CD4-positive, alpha-beta T cell treated with Interleukin-15 for 1 hour (primary cell): ENCODE measurements at places on chromosomes 11 and 22.

- DNase-seq, result peak; percentile 70
Observed at GRCh38 chr11:35148163-35148837, 9.3 kb downstream of the CD44 start.

- DNase-seq, result no peak
Observed at GRCh38 chr11:22006901-22007300, 186.0 kb upstream of the ANO5 start.

GRCh38 chr11:88246696-88247095 is 71.5 kb upstream of the RAB38 start:
- no peak for DNase-seq

DNA sequence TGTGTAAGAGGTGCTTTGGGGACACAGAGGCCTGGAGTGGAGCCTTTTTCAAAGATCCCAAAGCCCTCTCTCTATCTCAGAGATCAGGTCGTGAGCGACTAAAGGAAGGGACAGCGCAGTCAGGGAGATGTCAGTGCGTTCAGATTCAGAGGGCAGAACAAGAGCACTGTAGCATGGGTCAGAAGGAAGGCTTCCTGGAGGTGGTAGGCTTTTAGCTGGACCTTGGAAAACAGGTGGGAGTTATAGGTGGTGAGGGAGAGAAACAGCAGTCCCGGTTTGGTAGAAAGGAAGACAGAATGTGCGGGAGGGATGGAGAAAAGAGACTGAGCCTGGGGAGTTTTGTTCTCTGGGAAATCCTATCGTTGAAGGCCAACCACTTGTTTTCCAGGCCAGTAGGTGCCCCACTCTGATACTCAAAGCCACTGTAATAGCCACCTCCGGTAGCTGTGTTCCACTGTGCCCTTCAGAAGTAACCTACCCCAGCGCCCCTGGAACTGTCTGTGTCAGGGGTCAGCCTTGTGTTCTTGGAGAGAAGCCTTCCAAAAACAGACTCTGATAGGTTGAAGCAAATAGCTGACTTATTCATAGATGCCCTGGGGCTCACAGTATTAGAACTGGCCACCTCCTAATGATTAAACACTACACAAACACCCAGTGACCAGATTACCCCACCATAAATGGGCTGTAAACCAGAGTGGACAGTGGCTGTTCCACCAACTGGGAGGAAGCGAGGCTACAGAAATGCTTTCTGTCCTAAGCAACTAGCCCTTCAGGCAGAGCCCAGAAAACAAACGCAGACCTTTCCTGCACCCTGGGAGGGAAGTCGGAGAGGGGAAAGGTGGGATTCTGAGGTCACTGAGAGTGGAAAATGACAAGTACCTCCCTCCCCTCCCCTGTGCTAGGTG is 157.7 kb downstream of the DBX1 start:
- no peak for DNase-seq

GRCh38 chr11:128437136-128437535 is 150.2 kb downstream of the ETS1 start:
- no peak for DNase-seq

DNA sequence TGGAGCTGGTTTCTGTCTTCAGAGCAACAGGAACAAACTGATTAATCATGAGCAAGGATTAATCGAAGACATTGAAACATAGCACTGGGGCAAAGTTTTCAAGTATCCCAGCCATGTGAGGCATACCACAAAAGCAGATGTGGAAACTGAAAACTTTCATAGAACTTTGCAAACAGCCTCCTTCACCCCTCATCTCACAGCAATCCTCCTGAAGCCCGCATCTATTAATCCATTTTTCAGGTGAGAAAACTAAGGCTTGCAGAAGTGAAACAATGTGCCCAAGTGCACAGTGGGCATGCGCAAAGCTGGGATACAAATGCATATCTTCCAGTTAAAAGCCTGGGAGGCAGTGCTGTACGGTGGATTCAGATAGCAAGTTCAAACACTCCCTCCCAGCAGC is 58.6 kb upstream of the HMGXB4 start:
- no peak for DNase-seq

DNA sequence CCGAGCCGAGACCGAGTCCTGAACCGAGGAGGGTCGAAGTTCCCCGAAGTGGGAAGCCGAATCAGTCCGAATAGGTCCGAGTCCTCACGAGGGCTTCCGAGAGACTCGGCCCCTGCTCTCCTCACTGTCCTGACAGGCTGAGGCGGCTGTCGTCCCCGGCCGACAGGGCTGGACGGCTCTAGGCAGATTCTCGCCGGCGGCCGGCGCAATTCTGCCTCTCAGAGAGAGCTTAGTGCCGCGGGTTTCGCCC is 191 bp upstream of the DEAF1 start:
- DNase-seq, result no peak

DNA sequence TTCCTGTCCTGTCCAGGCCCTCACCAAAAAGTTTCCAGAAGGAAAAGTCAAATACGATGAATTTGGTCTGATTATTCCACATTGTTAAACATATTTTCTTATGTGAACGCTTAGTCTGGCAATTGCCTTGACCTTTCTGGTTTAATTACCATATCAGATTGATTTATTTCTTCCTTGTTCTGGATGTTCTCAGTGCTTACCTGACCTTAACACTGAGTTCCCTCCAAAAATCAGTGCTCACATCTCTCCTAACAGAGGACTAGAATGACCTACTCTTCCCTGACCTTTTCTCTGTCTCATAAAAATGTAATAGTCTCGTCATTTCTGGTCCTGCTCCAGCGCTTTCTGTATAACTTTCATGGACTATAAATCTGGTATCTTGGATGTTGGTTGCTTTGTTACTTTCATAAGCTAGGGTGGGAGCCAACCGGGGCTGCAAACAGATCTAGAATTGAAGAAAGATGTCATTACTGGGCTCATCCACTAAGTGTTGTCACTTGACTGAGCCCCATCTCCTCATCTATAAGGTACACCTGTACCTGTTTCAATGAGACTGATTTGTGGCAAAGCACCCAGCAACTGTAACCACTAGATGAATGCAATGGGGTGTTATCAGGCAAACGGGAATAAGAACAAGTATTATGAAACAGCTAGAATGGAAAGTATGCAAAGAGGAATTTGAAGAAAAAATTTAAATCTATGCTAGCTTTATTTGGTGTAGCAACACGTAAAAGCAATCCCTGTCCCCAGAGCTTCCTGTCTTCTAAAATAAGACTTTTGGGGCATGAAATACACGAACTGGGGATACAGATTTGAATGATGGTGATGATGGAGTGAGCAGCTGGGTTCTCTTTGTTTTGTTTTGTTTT is 2.4 kb downstream of the FADS2 start:
- no peak for DNase-seq

DNA sequence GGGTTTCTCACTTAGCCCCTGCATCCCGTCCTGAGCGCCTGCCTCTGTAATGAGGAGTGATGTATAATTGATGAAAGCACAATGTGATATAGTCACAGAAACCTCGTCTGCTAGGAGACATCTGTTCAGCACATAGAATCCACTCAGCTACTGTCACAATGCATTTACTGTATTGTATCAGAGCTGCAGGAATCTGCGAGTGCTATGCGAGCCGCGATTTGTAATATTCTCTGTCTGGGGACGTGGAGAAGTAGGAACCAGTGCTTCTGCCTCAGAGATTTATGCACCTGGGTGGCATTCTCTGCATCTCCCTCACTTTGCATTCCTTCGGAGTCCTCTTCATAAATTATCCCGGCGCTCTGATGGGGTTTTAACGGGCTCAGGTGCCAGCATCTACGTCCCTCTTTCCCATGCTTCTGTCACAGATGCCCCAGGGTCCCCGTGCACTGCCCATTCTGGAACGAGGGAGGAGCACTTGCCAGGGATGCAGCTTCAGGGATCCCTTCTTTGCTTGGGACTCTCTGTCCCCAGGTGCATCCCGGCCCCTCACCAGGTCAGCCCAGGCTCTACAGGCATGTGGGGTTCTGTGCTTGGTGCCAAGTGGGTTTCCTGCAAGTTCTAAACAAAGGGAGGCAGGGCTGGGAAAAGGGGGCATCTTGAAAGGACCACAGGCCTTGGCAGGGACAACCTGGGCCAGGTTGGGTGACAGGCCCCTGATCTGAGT is 205.5 kb downstream of the DSCAML1 start:
- no peak for DNase-seq

- DNase-seq, result no peak
Observed at GRCh38 chr11:17734418-17734911, at the start of gene KCNC1. Gene KCNC1 (plus strand): TSS chr11:17734781. CDS start chr11:17736003, 1,222 bp downstream.

- no peak for DNase-seq
Observed at GRCh38 chr22:45308957-45309421, 745 bp upstream of the FAM118A start.

DNA sequence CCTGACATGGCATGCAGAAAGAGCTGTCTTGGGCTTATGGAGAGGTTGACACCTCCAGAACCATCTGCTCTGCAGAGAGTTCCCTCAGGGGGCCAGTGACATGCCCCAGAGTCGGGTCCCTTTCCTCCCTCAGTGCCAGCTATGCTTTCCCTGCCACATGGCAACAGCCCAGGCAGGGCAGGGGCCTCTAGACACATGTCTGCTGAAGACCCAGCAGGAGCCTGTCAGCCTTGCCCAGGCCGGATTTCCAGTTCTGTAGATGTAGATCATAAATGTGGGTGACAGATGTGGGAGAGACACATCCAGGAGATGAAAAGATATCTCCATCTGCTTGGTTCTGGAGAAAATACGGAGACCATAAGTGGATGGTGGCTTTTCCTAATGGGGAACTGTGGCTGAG is 25.5 kb downstream of the NAV2 start:
- DNase-seq, result no peak

DNA sequence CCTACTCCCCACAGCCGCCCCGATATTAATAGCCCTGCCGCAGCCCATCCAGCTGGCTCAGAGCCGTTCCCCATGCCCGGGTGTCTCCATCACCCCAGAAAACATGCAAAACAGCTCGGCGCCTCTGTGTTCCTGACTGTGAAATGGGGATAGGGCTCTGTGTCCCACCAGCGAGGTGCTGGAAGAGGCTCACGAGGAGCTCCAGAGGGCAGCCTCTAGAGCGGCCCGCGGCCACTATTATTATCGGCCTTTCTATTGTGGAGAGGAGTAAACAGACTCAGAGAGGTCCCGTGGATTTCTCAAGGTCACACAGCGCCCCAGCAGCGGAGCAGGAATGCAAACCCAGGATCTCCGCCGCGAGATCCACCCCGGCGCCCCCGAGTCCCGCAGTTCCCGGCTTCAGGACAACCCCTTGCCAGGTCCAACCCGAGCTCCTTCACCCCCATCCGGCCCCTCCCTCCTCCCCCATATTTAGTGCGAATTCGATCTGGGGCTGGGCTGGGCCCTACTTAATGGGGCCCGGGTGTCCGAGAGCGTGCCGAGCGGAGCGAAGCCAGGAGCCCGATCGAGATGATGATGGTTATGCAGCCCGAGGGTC is at the start of gene ACTN3:
Gene ACTN3, plus strand, starts transcription at position 536 of the 598 bp plus-strand sequence. Its CDS starts 35 bp downstream, at position 571.
- DNase-seq, result no peak

GRCh38 chr11:37282367-37282766 is 684.3 kb upstream of the RAG2 start:
- DNase-seq, result no peak

DNA sequence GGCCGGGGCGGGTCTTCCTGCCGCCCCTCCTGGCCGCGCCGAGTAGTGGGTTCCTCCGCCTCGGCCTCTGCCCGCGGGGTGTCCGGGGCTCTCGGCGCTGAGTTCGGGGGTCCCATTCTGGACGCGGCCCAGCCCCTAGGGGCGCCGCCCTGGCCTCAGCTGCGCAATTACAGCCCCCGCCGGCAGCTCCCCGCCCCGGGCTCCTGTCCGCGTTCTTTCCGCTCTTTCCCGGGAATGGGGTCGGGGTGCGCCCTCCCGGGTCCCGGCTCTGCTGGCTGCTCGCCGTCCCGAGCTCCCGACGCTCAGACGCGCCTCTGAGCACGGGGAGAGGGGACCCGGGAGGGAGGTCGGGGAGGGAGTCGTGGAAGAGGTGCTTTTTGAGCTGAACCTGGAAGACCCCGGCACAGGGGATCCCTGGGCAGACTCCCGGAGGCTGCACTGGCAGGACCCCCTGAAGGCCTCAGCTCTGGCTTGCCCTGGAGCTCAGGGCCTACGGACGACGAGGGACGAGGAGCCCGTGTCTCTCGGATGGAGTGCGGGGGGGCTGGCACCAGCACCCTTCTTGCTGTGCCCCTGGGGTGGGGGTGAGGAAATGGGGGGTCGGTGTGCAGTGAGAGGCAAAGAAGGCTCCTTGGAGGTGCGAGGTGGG is 558 bp downstream of the TSPAN4 start:
- DNase-seq, result no peak

GRCh38 chr11:69297787-69298266 is 3.9 kb downstream of the MYEOV start:
- peak; percentile 84 for DNase-seq
